ENCODE measurements at places on chromosomes 13 and 19.

DNA sequence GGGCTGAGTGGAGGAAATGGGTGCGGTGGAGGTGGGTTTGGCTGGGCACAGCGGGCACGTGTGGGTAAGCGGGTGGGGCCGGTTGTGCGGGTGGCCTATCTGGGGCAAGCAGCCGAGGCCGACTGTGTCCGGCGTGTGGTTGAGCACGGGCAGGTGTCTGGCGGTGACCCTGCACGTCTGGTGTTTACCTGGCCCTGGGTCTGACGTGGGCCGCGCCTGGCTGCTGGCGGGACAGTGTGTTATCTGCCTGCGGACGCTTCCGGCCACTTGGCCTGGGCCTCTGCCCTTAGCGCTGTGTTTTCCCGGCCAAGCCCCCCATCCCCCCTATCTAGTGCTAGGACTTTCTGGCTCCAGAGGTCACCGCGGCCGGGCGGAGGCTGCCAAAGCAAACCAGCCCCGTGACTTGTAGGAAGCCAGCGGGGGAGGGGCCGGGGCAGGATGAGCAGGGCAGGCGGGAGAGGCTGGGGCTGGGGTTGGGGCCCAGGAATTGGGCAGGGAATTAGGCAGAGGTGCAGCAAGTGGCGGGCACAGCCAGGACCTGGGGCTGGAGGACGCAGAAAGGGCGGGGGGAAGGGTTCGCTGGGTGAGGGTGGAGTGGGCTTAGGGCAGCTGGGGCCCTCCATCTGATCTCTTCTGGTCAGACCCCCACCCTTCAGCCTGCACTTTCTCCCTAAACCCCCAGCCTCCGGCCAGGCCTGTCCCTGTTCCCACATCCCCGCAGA lies 534 bp upstream of the HPN start:
- DNase-seq, result peak; percentile 64

DNA sequence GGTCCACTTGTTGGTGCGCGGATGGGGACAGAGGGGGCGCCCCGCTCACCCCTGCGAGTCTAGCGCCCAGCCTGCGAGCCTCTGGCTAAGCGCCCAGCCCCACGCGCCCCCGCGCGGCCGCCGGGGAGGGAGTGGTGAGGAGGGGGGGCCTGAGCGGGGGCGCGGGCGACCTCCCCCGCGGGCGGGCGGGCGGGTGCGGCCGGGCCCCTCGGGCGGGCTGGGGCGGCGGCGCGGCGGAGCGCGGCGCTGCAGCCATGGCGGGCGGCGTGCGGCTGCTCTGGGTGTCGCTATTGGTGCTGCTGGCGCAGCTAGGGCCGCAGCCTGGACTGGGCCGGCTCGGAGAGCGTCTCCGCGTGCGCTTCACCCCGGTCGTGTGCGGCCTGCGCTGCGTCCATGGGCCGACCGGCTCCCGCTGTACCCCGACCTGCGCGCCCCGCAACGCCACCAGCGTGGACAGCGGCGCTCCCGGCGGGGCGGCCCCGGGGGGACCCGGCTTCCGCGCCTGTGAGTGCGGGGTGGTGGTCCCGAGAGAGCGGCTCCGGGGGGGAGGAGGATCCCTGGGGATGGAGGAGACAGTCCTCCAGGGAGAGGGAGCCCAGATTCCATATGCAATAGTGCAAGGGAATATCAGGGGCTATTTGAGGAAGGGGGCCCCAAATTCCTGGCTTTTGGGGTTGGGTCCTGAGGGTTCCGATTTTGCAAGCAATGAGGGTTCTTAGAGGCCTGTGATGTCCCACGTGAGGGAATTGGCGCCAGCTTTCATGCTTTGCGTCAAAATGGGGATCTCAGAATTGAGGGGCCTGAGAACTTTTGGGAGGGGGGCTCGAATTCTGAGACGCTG lies at the start of gene LTBP4:
Gene LTBP4 (plus strand): TSS at position 236 of the 841 bp plus-strand sequence. CDS start 19 bp downstream, at position 255.
- DNase-seq, result peak; percentile 57

DNA sequence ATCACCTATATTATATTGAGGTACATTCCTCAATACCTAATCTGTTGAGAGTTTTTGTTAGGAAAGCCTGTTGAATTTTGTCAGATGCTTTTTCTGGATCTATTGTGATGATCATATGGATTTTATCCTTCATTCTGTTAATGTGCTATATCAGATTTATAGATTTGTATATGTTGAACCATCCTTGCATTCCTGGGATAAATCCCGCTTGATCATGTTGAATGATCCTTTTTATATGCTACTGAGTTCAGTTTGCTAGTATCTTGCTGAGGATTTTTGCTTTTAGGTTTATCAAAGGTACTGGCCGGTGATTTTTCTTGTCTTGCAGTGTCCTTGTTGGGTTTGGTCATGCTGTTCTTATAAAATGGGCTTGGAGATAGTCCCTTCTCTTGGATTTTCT lies 12.0 kb upstream of the ZNF331 start:
- DNase-seq, result no peak

- DNase-seq, result no peak
Observed at GRCh38 chr19:29483641-29483920, 42.2 kb upstream of the VSTM2B start.

DNA sequence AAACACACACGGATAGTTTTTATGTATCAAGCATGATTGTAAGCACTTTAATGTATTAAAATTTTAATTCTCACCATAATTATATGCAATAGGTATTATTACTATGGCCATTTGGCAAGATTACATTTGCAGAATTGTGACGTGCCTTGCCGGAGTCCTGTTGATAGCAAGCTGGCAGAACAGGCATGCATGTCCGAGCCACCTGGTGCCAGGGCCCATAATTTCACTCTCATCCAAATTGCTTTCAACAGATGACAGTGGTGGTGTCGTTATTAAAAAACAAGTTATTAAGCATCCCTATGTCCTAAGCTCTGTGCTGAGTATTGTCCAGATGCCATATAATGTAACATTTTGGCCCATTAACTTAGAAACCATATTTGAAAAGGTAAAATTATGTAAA lies 374.3 kb downstream of the FOXO1 start:
- DNase-seq, result no peak

- DNase-seq, result peak; percentile 72
Observed at GRCh38 chr19:4694211-4694987, 24.3 kb upstream of the MYDGF start.

GRCh38 chr19:44725684-44726083 lies 22.8 kb upstream of the BCL3 start:
- DNase-seq, result no peak

DNA sequence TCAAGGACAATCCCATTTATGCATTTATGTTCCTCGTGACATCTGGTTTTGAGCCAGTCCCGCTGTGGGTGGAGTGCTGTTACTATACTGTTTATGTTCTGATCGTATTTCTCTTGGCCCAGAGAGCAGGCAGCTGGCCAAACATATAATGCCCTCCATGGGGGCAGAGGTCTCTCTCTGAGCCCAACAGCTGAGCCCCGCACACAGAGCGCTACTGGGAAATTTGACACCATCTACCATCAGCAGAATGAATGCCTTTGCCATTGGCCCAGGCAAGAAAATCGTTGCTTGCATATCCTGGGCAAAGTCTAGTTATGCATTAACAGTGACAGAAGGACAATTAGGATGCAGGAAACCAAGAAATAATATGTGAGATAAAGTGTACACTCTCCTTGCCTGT lies 126.8 kb upstream of the CACNA1A start:
- DNase-seq, result no peak

GRCh38 chr13:112748947-112749735 lies 59.3 kb downstream of the ATP11A start:
- peak; percentile 51 for DNase-seq

GRCh38 chr13:32849369-32849768 lies 166.9 kb upstream of the KL start:
- DNase-seq, result no peak

DNA sequence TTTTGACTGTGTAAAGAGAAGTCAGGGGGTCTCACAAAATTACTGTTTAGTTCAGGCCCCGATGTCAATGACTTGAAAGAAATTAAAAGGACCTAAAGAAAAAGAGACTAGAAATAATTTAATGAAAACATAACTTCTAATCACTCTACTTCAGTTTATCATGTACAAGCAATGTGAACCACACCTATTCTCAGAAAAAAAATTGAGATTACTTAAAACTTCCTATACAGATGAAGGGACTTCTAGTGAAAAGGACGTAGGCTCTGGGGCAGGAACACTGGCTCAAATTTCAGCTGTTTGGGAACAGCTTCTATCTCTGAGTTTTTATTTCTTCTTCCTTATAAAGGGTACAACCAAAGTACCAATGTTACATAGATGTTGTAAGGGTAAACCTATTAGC lies 38.0 kb downstream of the TPT1 start:
- no peak for DNase-seq

DNA sequence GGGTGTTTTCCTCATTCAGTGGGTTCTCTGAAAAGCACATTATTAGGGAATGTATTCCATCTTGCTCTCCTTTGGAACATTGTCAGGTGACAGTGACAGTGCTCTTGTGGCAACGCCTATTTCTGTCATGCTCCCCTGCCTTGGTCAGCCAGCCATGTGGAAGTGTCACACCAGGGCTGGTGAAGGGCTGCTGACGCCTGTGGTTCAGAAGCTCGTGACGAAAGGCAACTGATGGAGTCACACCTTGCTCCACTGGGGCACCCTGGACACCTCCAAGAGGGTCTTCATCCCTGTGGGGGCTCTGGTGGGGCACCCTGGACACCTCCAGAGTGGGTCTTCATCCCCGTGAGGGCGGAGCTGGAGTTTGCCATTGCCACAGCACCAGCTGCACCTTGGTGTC lies 68.9 kb upstream of the GPR183 start:
- no peak for DNase-seq

DNA sequence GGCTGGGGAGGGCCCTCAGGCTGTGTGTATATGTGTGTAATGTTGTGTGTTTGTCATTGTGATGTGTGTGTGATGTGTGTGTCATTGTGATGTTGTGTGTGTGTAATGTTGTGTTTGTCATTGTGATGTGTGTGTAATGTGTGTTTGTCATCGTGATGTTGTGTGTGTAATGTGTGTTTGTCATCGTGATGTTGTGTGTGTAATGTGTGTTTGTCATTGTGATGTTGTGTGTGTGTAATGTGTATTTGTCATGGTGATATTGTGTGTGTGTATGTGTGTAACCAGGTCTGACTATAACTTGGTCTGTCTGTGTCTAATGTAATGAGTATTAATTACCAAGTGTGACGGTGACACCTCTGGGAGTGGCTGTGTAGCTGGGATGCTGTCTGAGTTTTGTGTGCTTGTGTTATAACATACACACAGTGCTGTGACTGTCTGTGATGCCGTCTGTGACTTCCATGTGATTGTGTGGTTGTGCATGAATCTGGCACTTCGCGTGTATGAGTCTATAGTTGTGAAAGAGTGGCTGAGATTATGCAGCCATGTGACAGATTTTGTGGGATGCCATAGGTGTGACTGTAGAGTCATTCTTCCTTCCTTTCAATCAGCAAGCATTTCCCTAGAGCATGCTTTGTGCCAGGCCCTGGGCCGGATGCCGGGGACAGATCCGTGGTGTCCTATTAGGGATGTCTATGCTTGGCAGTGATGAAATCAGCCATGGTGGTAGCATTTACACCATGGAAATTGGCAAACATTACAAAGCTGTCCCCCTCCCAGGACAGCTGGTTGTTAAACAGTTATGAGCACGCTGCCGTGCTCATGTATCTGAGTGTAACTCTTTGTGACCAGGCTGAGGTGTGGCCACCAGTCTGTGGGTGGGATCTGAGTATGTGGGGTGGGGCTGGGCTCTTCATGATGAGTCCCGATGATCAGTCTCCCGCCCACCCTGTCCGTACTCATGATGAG lies 6.4 kb downstream of the TNFSF14 start:
- DNase-seq, result no peak

DNA sequence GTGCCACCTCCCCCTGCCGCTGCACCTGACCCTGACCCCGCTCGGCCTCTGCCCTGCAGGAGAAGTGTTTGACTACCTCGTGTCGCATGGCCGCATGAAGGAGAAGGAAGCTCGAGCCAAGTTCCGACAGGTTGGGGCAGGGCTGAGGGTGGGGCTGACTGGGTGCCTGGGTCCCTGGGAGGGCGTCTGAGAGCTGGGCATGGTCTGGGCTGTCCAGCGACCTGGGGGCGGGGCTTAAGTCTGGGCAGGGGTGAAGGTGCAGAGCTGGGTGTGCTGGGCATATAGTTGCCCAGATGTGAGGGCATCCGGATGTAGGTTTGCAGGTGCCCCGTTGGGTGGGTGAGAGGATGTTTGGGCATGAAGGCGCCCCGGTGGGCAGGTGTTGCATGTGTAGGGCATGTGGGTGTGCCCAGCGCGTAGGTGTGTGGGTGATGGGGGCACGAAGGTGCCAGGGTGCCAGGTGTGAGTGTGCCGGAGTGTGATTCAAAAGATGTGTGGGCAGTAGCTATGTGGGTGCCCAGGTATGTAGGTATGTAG lies 13.8 kb downstream of the MARK4 start:
- no peak for DNase-seq

DNA sequence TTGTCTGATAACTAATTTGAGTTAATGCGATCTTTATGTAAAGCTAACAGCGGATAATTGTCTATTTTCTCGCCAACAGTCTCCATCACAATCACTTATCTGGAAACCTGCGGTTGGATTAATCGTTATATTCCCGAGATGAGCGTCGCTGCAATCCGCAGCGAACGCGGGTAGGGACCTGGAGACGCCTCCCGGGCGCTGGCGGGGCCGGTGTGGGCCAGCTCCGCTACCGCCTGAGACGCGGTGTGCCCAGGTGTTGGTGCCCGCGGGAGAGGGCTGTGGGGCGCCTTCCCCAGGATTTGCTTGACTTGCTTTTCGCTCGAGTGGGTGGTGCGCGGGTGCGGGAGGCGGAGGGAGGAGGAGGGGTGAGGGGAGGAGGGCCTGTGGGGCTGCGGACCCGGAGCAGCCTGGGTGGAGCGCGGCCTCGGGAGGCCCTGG lies 38.3 kb downstream of the SOX1 start:
- DNase-seq, result no peak

DNA sequence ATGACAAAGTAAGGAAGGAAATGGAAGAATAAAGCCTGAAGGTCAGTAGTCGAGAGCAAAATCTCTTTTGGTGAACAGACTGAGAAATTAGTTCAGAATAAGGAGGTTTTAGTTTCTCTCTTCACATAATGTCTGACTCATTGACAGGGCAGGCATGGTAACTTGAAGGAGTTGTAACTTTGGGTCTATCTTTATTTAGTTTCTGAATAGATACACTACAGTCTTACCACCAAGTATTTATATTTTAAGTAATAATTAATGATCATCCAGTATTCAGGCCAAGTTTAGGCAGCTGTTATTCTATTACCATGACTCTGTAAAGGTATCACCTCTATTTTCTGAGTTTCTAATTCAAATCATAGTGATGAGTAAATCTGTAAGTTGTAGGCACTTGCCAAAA lies 219.9 kb downstream of the SPRY2 start:
- DNase-seq, result no peak

- DNase-seq, result no peak
Observed at GRCh38 chr13:44664308-44664707, 88.2 kb upstream of the TSC22D1 start.

DNA sequence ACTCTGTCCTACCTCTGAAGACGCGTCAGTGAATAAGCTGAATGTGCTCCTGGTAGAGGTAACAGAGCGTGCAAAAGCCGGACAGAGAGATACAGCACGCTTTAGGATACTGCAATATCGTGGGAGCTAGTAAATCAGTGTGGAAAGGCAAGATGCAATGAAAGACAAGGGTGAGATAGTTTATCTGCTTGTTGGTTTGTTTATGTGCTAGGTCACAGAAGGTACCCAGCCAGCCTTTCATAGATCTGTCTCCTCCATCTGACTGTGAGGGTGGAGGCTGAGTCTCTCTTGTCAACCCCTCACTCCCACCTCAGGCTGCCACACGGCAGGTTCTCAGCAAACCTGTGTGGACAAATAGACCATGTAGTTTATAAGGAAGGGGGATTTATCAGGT lies 904 bp upstream of the GIPC1 start:
- no peak for DNase-seq

Measured in hepatic stellate cell (primary cell).